Amygdala (tissue), 56 donors: ENCODE measurements at places on chromosomes 2 and 18.

GRCh38 chr18:5983488-5983887, 88.2 kb upstream of the TMEM200C start:
- no peak for DNase-seq

DNA sequence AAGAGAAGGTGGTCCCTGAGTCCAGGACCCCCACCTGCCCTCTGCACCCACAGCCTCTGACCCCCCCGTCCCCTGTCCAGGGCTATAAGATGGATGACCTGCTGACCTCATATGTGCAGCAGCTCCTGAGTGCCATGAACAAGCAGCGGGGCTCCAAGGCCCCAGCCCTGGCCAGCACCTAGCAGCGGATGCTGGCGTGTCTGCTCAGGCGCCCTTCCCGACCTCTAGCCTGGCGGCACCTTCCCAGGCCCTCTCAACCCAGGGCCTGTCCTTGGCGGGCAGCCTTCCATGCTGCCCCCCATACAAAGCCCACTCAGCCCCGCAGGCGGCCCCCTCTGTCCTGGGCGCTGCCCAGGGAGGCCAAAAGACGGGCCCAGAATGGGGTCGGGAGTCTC, 8.7 kb upstream of the GPR17 start:
- DNase-seq = no peak

DNA sequence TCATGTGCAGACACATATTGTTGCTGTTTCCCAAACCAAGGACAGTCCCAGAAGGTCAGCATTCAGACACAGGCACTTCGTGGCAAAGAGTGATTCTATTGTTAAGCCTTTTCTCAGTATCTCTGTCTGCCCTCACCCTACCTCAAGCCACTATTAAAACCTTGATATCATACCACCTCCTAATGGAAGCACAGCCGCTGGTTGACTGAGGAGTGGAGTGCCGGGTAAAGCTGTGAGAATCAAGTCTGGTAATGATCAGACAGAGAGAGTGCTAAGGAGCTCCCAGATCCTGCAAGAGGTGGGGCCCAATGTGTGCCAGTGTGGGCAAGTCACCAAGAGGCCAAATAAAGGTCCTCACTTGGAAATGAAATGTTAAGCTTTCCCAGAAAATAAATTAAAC, 819.5 kb downstream of the BCL11A start:
- DNase-seq = no peak

GRCh38 chr2:175026385-175026784, 21.2 kb upstream of the CHN1 start:
- no peak for DNase-seq

DNA sequence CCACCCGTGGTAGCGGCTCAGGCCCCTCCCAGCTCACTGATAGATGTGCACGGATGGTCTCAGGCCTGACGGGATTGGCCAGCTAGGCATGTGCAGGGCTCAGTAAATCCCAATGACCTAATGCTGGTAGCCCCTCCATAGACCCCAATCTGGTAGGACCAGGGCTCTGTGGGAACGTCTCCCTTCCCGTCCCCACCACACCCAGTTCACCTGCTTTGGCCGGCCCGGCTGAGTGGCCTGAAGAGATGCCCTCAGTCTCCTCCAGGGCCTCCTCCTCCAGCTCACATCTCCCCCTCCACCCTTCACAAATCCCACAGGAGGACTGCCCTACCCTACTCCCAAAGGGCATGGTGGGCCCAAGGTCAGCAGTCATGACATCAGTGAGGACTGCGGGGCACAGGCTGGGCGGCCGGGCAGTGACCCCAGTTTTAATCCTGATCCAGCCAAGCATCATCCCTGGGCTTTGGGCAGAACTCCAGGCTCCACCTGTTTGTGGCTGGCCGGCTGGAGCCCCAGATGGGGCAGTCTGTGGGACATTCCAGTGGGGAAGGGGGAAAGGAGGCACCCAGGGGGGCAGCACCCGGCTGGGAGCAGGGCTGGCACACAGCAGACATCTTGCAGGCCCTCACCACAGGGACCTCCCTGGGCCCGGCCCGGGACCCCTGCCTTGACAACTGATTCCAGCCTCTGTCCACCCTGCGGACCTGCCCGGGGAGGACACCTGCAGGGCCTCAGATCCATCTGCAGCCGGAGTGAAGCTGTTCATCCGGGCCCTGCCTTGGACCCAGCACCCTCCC, 2.3 kb downstream of the KIF1A start:
- DNase-seq = no peak

GRCh38 chr2:143463719-143464118, 334.5 kb downstream of the ARHGAP15 start:
- DNase-seq = no peak

- no peak for DNase-seq
Measured at GRCh38 chr2:240595381-240596079, 9.0 kb downstream of the CAPN10 start.

DNA sequence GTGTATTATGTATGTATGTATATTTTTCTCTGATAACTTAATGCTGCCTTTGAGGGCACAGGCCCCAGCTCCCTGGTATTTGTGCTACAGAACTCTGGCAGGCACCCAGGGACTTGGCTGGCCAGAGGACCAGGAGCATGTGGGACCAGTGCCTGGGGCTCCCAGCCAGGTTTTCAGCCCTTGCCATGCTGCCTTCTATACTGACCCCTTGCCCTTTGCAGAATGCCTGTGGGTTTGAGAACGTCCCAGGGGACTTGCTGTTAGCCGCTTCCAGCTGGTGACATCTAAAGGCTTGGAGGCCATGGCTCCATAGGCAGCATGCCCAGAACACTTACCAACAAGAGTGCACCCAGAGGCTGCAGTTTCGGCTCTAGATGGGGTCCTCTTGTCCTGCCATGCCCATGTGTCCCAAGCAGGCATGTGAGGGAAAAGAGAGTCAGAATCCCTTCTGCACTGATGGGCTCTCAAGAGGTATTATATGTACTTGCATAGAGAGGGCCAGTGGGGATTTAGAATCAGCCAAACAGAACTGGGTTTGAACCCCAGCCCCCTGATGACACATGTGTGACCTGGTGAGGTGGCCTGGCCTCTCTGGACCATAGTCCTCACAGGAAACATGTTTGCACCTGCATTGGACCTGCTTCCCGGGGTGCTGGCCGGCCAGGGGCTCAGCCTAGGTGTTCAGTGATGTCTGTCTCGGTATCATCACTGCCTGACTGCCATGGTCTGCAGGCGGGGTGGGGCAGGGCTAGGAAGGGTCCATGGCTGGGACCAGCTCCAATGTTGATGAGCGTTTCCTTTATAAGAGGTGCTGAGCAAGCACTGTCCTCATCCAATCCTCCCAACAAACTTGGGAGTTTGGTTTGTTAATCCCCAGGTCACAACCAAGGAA, 119.2 kb upstream of the FHL2 start:
- DNase-seq = peak; percentile 3

- DNase-seq = no peak
Measured at GRCh38 chr2:69213782-69214181, 173.2 kb downstream of the GFPT1 start.

DNA sequence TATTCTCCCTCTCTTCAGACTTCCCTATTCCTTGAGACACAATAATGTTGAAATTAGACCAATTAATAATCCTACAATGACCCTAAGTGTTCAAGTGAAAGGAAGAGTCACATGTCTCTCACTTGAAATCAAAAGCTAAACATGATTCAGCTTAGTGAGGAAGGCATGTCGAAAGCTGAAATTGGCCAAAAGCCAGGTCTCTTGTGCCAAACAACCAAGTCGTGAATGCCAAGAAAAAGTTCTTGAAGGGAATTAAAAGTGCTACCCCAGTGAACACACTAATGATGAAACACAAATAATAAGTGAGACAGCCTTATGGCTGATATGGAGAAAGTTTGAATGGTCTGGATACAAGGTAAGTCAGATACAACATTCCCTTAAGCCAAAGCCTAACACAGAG, 115.4 kb downstream of the PXDN start:
- DNase-seq = no peak

GRCh38 chr2:233098618-233099017, 38.5 kb downstream of the INPP5D start:
- DNase-seq = no peak

DNA sequence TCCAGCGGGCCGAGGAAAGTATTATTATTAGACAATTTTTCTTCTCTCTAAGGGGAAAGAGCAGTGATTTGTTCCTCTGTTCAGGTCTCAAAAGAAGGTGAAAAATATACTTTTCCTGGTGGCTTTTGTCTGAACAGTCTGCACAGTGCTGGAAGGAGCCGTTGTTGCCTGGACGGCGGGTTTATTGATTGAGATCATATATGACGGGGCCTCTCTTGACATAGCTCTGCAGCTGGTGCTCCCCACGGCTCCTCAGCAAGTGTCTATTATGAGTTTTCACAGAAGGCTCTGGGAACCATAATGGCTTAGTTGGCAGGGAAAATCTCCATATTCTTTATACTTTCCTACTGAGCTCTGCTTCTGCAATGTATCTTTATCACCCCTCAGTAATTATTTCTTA, 42.9 kb downstream of the FSHR start:
- no peak for DNase-seq

DNA sequence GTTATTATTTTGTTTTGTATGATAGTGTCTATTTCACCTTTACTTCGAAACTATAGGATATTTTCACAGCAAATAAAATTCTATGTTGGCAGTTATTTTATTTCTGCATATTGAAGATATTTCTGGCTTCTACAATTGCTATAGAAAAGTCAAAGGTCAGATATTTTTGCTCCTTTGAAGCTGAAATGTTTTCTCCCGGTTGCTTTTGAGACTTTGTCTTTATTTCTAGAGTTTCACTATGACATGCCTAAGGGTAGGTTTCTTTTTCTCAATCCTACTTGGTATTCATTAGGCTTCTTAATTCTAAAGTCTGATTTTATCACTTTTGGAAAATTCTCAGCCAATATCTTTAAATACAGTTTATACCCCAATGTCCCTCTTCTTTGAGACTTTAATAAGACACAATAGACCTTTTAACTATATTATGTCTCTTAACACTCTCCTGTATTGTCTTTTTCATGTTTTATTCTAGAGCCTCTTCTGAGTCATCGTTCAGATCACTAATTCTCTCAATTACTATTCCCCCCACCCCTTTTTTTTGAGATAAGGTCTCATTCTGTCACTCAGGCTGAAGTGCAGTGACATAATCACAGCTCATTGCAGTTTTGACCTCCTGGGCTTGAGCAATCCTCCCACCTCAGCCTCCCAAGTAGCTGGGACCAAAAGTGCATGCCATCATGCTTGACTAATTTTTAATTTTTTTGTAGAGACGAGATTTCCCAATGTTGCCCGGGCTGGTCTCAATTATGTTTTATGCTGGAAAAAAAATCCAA, 50.5 kb downstream of the USP37 start:
- no peak for DNase-seq

- DNase-seq = no peak
Measured at GRCh38 chr18:62618735-62619134, 95.9 kb downstream of the ZCCHC2 start.

DNA sequence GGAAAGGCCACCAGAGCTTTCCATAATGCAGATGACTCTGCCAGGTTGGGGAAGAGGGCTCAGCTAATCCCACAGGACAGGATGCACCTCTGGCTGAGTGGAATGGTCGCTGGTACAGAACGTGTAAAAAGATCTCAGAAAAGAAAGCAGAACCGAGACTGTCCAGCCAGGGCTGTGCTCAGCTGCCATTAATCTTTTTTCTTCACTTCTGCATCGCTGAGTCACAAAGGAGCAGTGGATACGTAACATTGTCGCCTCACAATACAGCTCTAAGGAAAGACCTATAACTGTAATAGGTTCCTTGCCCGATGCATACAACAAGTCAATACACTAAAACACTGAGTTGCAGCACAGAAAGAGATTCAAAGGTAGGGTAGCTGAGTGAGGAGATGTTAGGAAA, 354.2 kb downstream of the EN1 start:
- no peak for DNase-seq

- no peak for DNase-seq
Measured at GRCh38 chr2:101410746-101411145, 23.4 kb upstream of the CREG2 start.

DNA sequence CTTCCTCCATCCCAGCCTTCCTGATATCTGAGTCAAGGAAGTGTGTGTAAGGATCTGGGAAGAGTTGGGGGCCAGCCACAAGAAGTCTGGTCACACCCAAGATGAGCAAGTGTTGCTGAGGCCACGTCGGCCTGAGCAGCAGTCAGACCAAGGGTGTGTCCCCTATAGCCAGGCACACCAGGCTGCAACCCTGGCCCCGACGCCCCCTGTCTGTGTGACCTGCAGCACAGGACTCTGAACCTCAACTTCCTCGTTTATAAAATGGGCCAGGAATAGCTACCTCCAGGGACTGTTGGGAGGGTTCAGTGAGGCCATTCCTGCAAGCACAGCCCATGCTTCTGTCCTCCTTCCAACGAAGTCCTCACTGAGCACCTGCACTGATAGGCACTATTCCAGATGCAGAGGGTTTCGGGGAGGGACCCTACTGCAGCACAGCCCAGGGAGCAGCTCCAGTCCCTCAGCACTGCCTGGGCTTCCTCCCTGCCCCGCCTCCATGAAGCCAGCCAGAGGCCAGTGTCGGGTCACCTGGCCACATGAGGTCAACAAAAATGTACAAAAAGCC, 13.3 kb downstream of the LIMS2 start:
- no peak for DNase-seq

DNA sequence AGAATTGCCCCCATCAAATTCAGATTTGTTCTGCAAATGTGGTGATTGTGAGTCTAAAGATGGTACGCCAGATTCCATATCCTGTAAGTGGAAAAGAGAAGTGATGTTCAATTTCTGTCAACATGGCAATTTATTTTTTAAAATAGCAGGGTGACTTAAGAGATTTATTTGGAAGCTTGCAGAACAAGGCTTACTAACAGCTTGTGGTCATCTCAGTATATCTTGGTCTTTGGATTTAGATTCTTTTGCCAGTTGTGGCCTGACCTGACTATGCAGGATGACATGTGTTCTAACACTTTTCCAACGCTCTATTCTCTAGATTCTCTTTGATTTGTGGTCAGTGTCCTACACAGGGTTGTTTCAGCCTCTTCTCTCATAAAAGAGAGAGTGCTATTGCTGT, 74.4 kb downstream of the MAP3K20 start:
- no peak for DNase-seq

- DNase-seq = no peak
Measured at GRCh38 chr18:74590671-74591070, 7.0 kb upstream of the ZNF407 start.

DNA sequence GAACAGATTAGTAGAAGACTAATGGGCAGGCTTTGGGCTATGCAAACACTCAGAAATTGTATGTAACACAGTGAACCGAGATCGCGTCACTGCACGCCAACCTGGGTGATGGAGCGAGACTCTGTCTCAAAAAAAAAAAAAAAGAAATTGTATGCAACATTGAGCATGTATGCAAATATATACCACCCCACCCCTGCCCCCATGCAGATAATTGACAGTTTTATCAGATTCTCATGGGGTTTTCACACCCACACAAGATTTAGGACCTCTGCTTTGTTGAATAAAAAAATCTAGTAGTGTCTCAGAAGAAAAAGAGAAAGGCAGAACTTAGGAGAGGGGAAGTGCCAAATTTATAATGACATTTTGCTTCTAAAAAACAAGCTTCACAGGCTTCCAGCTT, 131.6 kb upstream of the FN1 start:
- DNase-seq = no peak

DNA sequence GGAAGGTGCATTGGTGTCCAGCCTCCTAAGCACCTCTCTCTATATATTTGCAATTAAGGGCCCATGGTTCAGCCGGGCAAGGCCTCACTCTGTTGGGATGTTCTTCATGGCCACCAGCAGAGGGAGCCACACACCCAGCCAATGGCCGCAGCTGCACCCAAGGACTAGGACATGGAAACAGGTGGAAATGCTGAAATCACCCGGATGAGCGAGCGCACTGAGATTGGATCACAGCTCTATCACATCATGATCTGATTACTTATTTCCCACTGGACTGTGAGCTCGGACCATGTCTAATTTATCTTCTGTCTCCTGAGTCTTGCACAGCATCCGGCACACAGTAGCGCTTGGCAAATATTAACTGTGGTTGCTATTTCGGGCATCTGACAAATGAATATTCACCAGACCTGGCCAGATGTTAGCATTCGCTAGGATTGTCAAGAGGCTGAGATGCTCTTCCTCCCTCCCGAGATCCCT, 31.2 kb downstream of the KIF3C start:
- DNase-seq = peak; percentile 74
